Activated naive CD8-positive, alpha-beta T cell treated with anti-CD3 and anti-CD28 coated beads, Interleukin-2, amount 10 ng/mL, durations not matched to agents 7 days and 5 days (primary cell): ENCODE measurements at places on chromosomes 3 and 15.

- DNase-seq, result no peak
These were observed 63.0 kb upstream of the TPRG1 start for GRCh38 chr3:189108735-189109134.

DNA sequence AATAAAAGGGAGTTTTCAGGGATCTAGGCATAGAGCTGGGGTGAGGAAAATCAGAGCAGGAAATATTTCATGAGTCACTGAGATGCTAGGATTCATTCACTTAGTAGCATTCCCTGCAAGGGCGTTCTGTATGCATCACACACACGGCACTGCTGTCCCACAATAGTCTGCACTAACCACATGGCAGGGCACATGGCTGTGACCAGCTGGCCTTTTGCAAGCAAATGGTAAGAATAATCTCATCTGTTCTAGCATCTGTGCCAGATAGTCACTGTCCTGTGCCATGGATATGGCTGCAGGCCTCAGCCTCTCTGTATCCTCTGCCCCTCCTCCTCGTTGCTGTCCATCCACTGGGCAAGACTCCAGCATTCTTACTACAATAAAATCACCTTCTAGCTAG, 37.8 kb downstream of the BOC start:
- DNase-seq, result no peak

DNA sequence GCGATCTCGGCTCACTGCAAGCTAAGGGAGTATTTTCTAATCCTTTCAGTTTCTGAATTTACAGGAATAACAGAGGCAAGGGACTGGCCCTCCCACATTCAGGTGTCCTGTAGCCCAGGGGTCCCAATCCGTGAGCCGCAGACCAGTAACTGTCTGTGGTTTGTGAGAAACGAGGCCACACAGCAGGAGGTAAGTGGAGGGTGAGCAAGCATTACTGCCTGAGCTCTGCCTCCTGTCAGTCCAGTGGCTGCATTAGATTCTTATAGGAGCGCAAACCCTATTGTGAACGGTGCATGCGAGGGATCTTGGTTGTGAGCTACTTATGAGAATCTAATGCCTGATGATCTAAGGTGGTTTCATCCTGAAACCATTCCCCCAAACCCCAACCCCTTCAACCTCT, 5.0 kb upstream of the IL17RC start:
- no peak for DNase-seq

- DNase-seq, result no peak
These were observed 102.9 kb upstream of the KLF13 start for GRCh38 chr15:31223478-31224350.
